T-helper 17 cell (primary cell): ENCODE measurements at places on chromosomes 3 and 15.
A peak's percentile ranks its signal among the peaks of the same experiment; 100 is the strongest.

DNA sequence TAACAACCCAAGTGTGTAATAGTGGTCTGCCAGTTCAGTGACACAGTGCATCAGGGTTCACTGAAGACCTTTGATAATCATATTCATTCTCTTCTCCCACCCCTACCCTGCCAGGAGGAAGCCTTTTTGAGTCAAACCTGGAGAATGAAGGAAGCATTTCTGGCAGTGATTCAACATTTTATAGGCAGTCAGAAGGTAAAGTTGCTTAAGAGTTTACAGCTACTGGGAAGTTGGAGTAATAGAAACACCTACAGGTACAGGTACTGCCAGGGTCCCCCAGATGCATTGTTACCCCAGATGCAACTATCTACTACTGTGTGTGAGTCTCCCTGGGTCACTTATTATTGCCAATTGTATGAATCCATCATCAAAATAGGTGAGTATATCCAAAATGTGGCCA lies 146.9 kb upstream of the EIF1B start:
- no peak for DNase-seq

GRCh38 chr3:149662240-149662887 lies 4.5 kb upstream of the WWTR1 start:
- DNase-seq = no peak

DNA sequence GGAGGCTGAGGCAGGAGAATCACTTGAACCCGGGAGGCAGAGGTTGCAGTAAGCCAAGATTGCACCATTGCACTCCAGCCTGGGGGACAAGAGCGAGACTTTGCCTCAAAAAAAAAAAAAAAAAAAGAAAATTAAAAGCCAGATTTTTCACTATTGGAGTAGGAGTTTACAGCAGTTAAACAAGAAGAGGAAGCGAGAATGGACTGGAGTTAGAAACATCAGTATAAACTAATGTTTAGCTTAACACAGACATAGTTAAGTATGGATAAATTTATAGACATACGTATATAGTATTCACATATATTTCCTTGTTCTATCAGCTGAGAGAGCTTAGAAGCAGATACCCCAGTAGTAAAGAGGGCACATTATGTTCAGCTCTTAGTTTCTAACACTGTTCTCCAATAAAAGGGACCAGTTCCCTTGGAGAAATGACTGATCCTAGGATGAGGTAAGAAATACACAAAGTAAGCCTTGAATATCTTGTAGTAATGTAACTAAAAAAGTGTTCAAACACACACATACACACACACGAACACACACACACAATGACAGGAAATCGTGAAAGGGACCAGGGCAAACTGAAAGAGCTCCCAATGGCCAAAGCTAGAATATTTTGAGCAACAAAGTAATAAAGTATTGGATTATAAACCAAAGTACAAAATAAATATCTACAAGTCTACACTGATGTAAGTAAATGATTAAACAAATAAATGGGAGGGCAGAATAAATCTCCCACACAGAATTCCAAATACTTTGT lies 25.1 kb downstream of the PIK3CB start:
- DNase-seq = no peak

- no peak for DNase-seq
Observed at GRCh38 chr3:177314897-177315296, 117.6 kb upstream of the TBL1XR1 start.

DNA sequence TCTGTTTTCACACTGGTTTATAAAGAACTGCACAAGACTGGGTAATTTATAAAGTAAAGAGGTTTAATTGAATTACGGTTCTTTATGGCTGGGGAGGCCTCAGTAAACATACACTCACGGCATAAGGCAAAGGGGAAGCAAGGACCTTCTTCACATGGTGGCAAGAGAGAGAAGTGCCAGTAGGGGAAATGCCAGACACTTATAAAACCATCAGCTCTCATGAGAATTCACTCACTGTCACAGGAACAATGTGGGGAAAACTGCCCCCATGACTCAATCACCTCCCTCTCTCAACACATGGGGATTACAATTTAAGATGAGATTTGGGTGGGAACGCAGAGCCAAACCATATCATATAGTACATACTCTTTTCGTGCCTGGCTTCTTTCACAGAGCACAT lies 42.4 kb downstream of the MAP2K1 start:
- no peak for DNase-seq

- DNase-seq = no peak
Observed at GRCh38 chr3:189272500-189273119, 100.8 kb downstream of the TPRG1 start.

DNA sequence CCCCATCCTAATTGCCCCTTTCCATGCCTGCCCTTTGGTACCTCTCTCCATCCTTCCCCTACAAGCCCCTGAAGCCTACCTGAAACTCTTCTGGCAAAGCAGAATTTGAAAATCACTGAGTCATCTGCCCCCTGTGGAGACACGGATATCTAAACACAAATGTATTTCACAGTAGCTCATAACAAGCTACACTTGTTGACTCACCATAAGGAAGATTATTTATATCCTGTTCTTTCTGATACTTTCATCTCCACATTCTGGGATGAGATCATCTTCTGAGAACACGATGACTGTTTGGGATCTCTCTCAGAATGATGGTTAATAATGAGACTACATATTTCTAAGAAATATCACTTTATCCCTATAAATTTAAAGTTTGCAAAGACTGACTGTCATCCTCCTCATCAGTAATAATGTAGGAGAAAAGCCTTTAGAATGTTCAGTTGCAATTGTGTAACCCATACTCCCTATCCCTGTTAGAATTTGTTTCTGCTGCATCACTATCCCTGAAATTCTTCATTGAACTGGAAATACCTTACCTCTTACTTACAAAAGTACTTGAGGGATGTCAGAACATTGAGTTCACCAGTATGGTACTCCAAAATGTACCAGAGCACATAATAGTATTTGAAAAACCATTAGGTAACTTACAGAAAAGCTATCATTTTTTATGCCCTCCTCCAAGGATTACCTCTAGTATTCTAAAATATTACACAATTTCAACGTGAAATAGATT lies 116.1 kb upstream of the IL12A start:
- DNase-seq = no peak

- DNase-seq = no peak
Observed at GRCh38 chr15:90360746-90361145, 8.7 kb downstream of the ZNF774 start.

DNA sequence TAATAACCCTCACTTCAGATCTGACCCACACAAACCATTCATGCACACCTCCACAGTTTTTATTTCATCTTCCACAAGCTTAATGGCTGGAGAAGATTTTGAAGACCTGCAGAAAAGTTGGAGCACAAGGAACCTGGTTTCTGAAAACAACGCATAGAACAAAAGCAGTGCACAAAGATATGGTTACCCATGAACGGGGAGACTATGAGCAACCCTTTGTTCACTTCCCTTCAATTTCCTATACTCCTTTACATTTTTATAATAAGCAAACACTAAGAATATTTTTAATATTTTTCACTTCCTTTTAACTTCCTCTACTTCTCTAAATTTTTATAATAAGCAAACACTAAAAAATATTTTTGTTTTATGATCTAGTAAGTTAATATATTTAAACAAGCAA lies 103.5 kb upstream of the UBE2E2 start:
- no peak for DNase-seq

DNA sequence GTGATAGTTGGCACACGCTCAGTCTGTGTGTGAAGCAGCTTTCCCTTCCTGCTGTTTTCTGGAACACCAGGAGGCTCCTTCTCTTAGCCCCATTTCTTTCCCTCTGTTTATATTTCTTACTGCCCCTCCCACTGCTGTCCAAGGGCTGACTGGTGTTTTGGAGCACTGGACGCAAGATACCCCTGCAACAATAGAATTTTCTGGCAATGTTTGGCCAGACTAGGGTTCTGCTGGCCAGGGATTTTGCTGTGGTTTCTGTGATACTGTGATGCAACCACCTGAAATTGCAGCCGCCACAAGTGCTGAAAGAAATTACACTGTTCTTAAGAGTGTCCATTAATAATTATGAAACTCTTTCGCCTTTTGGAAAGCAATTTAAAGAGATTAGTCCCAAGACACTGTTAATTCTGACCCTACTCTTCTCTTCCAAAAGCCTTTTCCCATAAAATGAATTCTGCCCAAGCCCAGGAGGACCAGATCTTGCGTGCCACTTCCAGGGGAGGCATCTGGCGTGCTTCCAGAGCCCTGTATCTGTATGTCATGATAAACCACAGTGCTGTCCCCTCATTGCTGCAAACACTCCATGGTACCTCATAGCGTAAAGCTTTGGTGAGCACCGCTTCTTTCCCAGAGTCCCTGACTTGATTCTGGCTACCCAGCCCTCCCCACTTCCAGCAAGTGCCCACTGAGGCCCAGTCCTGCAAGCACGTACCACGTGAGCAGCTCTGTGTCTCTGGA lies 159.4 kb upstream of the CHRM5 start:
- DNase-seq = no peak

DNA sequence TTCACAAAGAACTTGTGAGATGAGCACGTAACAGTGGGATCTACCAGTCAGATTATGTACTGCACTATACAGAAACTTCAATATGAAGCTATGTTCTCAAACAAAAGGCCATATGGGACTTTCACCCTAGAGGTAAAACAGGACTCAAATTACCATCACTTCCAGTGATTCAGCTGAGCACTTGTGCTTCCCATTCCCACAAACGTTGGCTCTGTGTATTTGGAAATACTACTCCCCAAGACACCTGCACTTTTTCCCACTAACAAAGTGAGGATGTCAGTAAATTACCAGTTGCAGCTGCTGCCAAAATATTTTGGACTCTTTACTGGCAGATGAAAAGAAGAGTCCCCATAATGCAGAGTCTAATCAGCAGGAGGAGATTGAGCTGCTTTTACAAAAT lies 1570.1 kb downstream of the SI start:
- DNase-seq = no peak

DNA sequence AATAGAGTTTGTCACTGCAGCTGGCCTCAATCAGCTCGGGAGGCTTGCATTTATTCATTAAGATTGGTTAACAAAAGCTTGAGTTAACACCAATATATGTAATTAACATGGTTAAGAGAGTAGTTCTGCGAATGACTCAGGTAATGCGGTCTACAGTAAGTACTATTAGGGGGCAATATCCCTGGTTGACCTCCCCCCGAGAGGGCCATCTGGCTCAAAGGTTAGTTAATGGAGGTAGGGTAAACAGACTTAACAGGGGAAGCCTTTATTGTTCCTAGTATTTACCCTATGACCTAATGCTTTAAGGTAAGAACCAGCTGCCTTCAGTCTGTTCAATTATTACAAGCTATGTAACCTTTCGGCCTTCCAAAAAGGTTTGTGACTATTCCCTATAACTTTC lies 403.3 kb upstream of the SGO1 start:
- DNase-seq = no peak

GRCh38 chr3:185744997-185745843 lies 79.6 kb downstream of the IGF2BP2 start:
- no peak for DNase-seq

- no peak for DNase-seq
Observed at GRCh38 chr3:40104441-40104840, 205.1 kb upstream of the EIF1B start.

DNA sequence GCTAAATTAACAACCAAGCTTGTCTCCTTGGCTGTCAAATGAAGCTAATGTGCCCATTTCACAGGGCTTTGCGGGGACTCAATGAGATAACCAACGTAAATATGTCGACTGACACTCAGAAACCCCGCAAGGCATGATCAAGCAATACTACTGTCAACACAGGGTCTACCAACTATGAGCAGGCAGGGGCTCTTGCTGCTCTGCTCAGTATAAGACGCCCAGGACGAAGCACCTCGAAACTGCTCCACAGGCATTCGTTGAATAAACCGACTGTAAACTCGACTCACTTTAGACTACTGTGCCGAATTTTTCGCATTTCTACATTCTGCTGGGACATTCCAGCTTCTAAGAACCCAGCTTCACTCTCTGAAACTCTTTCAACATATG lies 55.0 kb downstream of the FEZF2 start:
- DNase-seq = no peak

DNA sequence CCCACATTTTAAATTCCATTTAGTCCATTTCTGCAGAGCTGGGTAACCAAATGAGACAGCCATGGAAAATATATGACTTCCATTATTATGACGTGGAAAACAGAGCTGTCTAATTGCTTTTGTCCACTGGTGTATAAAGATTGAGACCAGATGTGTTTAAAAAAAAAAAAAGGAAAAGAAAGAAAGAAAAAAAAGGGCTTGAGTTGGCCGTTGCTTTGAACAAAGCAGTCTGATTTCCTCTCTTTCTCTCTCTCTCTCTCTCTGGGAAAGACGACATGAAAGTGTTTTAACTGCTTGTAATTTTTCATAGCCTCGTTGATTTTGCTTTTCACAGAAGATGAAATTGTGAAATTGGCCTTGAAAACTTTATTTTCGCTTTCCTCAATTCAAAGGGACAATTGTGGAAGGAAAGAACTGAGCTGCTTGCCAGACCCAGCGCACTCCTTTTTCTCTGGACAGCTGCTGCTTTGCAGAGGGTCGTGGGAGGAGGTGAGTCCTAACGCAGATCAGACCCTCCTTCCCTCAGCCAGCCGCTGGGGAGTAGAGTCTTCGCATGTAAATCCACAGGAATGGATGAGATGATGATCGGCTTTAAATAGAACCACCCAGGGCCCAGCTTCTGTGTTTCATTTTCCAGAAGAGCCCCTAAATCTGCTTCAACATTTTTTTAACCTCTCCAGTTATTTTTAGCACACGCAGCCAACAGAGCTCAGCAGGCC lies 42.8 kb upstream of the UBE2E1 start:
- DNase-seq = no peak

GRCh38 chr3:181917027-181917426 lies 205.3 kb downstream of the SOX2 start:
- no peak for DNase-seq

DNA sequence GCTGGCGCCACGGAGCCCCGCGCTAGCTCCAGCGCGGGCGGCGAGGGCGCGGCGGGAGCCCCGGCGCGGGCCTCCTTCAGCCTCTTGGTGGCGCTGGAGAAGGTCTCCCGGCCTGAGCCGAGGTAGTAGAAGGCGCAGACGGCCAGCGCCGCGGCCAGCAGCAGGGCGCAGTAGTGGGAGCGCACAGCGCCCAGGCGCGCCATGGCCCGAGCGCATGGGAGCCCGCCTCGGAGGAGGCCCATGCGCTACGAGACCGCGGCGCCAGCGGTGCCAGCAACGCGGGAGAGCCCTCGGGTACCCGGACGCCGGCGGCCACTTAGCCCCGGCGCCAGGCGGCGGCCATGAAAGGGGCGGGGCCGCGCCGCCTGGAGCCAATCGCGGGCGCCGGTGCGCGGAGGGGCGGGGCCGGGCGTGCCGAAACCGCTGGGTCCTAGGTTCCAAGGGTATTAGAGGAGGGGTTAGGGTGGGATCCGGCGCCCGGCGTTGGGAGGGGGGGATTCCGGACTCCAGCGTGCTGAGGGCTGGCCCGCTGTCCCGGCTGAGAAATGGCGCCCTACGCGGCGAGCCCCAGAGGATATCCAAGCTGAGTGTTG lies at the start of gene XXYLT1:
TSS of gene XXYLT1 (minus strand) at position 343 of the 593 bp plus-strand sequence. CDS start at position 242, 101 bp downstream.
- peak; percentile 83 for DNase-seq
